ENCODE measurements at places on chromosomes 2 and 18. TPM values are rescaled to one million over a fixed set of nuclear protein-coding genes. Genes with fewer than 3 reads are reported as not detected.

The COPS9 gene
- 287 TPM for total RNA-seq

The DLX1 gene
- total RNA-seq, result 3.2 TPM

The ABI2 gene
- 54.0 TPM for total RNA-seq

The DYNAP gene
- not detected for total RNA-seq

The CXCR2 gene
- total RNA-seq, result not detected

The UGT1A10 gene
- total RNA-seq, result not detected

The ABCG5 gene
- not detected for total RNA-seq

The CRYGC gene
- total RNA-seq, result not detected

The MSTN gene
- not detected for total RNA-seq

The PAIP2B gene
- 0.26 TPM for total RNA-seq

The LIPG gene
- total RNA-seq, result 0.21 TPM

The C2orf81 gene
- 3.0 TPM for total RNA-seq

The TRABD2A gene
- 12.1 TPM for total RNA-seq

The ABCB11 gene
- total RNA-seq, result not detected

The WNT10A gene
- total RNA-seq, result 0.10 TPM

The TLX2 gene
- 0.48 TPM for total RNA-seq

The ASXL3 gene
- not detected for total RNA-seq

The SERPINB7 gene
- 1.7 TPM for total RNA-seq

The MYO3B gene
- not detected for total RNA-seq

The LYPD1 gene
- 15.2 TPM for total RNA-seq

The PLGLB2 gene
- 0.23 TPM for total RNA-seq

The MOCOS gene
- total RNA-seq, result 2.7 TPM

The FER1L5 gene
- total RNA-seq, result not detected

The TXNDC2 gene
- 0.45 TPM for total RNA-seq

The EMX1 gene
- total RNA-seq, result 0.08 TPM

The PDCL3 gene
- 32.9 TPM for total RNA-seq

The PCARE gene
- not detected for total RNA-seq

The CTDP1 gene
- 16.4 TPM for total RNA-seq

The TMEM200C gene
- not detected for total RNA-seq

The DQX1 gene
- total RNA-seq, result 0.10 TPM

The COPS8 gene
- 140 TPM for total RNA-seq

The MYO7B gene
- total RNA-seq, result 0.09 TPM

The ANKRD53 gene
- not detected for total RNA-seq

The PID1 gene
- 4.0 TPM for total RNA-seq

Data from A549 treated with Mapracorat at 1 μM for 4 hours (cell line).